Mesothelial cell of epicardium (in vitro differentiated cells): ENCODE measurements at places on chromosomes 16 and 17. TPM values are rescaled to one million over a fixed set of nuclear protein-coding genes. Genes with fewer than 3 reads are reported as not detected.

DNA sequence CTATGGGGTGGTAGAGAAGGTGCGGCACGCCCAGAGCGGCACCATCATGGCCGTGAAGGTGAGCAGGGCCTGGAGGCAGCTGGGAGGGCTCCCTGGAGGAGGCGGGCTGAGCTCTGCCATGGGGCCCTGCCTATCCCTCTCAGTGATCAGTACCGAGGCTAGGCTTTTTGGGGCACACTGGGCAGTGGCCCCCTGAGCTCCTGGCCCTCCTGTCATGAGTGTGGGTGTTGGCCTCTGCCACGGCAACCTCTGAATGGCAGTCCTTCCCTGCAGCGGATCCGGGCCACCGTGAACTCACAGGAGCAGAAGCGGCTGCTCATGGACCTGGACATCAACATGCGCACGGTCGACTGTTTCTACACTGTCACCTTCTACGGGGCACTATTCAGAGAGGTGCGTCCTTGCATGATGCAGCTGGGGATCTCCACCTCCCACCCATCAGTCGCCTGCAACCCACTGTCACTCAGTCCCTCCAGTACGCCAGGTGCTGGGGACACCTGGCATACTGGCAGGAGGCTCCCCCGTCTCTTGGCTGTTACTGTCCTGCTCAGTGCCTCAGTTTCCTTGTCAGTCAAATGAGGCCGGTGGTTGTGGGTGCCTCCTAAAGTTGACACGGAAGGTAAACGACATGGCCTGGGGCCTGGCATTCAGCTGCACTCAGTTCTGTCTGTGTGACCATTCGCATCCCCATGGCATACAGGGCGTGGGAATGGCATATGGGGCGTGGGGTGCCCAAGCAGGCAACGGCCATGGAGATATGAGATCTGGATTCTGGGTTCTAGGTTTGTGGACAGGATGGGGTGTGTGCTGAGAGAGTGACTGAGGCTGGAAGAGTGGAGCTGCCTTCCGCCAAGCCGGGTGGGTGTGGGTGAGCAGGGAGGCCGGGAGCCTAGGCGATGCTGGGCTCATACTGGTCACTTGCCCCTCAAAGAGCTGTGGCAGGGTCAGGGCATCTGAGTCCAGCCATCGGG lies 16.4 kb downstream of the MAP2K3 start:
- DNase-seq = no peak
- peaks cover 23% of the 10 kb centered on the region for H3K36me3 ChIP-seq
- no peak overlapping the region for H3K4me3 ChIP-seq
- H3K27me3 ChIP-seq = no peaks in the 10 kb centered on the region
- no peak overlapping the region for H3K27ac ChIP-seq
- no peaks in the 10 kb centered on the region for H3K4me1 ChIP-seq

DNA sequence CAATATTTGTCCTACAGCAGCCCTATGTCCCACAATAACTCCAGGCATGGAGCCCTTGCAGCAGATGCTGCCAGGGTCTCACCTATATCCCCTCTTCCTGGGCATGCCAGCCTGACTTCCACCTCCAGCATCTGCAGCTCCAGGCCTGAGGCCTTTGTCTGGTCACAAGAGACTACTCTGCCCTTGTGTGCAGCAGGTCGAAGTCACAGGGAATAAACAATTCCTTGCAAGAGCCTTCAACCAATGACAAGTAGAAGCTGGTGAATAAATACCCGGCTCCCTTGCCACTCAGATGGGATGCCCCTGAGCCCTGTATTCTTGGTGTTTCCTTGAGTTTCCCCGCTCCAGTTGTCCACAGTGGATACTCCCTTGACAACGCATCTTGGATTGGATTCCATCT lies 23.0 kb downstream of the CES1 start:
- DNase-seq = no peak
- peaks cover 54% of the 10 kb centered on the region for H3K27me3 ChIP-seq
- no peak overlapping the region for H3K27ac ChIP-seq
- no peaks in the 10 kb centered on the region for H3K4me1 ChIP-seq
- no peaks in the 10 kb centered on the region for H3K36me3 ChIP-seq

- DNase-seq = no peak
- no peaks in the 10 kb centered on the region for H3K36me3 ChIP-seq
- peaks cover 2% of the 10 kb centered on the region for H3K27me3 ChIP-seq
- H3K4me3 ChIP-seq = no peak overlapping the region
- H3K4me1 ChIP-seq = peaks cover 2% of the 10 kb centered on the region
- H3K27ac ChIP-seq = no peak overlapping the region
Observed at GRCh38 chr16:77696149-77696548, 26.2 kb upstream of the NUDT7 start.

GRCh38 chr16:87809150-87809902 lies 43.5 kb upstream of the KLHDC4 start:
- peaks cover 2% of the 10 kb centered on the region for H3K27me3 ChIP-seq
- H3K4me1 ChIP-seq = peaks cover 26% of the 10 kb centered on the region
- DNase-seq = no peak

GRCh38 chr16:68715471-68715870 lies 21.6 kb upstream of the CDH1 start:
- peaks cover 2% of the 10 kb centered on the region for H3K36me3 ChIP-seq
- no peak overlapping the region for H3K27ac ChIP-seq
- no peak for DNase-seq
- H3K27me3 ChIP-seq = no peaks in the 10 kb centered on the region
- no peak overlapping the region for H3K4me3 ChIP-seq

Gene MT3
- total RNA-seq = not detected in 3 replicates
